ENCODE measurements at places on chromosomes 3 and 15.

DNA sequence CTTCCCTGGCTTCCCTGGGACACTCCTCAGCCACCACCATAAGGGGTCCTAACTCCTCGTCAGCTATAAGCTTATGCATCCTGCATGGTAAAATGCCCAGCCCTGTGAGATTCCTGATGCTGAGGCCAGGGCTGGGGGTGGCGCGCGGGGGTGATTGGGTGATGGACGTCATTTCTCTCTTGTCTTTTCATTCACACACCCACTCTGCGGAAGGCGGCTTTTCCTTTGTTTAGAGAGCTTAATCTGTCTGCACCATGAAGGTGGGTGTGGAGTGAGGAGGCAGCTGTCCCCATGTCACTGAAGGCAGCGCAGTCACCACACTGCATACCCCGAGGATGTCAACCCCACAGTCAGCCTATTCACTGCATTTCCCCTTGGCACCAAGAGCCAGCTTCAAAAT lies 110.0 kb upstream of the NSMCE3 start:
- no peak for DNase-seq

DNA sequence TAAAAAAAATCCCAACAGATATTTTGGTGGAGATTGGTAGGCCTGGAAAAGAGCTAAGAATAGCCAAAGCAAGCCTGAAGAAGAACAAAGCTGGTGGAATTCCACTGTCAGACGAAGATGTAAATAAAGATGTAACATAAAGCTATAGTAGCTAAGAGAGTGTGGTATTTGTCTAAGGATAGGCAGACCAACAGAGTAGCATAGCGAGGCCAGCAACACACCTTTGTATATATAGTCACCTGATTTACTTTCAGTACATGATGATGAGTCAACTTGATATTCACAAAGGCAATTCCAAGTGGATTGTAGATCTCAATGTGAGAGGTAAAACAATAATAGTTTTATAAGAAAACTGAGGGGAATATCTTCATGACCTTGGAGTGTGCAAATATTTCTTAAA lies 53.6 kb upstream of the SYN2 start:
- no peak for DNase-seq

GRCh38 chr3:10627884-10628572 lies 122.6 kb upstream of the ATP2B2 start:
- DNase-seq, result no peak

DNA sequence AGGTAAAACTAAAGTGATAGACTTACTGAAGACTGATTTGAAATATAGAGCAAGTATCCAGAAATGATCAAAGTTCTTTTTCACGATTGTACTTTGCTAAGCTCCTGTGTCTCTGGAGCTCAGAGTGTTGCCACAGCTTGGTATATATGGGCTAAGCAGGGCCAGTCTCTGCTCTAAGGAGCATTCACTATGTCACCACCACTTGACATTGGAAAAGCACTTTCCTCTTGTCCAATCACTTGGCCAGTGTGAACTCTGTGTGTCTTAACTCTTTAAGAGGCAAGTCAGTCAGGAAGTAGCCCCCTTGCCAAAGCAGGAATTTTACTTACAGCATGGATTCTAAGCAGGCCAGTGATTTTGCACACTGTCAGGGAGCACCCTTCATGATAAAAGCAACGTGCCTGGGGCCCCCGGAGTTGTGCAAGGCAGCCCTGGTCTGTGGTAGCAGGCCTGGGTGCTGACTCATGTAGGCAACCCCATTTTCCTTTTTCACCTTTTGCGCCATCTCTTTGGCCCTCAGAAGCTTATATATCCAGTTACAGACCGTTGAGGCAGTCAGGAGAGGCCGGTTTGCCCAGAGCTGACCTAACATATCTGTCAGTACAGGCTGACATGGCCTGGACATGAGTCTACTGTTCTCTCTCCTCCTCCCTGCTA lies 73.0 kb downstream of the HCN4 start:
- DNase-seq, result no peak

DNA sequence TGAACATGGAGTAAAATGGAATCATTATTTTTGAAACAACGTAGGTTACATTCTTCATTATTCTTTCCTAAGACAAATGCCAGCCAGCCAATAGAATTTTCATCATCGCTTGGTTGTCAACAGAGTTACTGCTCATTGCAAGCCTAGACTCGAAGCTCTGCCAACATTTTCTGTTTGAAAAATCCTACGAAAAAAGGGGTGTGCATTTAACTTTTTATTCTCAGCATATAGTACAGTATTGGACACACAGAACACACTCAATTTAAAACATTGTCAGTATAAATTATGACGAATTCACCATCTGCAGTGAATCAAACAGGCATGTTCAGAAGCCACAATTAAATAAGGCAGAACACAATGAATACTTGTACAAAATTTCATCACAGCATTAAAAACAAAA lies 232.1 kb downstream of the NR1D2 start:
- DNase-seq, result no peak

DNA sequence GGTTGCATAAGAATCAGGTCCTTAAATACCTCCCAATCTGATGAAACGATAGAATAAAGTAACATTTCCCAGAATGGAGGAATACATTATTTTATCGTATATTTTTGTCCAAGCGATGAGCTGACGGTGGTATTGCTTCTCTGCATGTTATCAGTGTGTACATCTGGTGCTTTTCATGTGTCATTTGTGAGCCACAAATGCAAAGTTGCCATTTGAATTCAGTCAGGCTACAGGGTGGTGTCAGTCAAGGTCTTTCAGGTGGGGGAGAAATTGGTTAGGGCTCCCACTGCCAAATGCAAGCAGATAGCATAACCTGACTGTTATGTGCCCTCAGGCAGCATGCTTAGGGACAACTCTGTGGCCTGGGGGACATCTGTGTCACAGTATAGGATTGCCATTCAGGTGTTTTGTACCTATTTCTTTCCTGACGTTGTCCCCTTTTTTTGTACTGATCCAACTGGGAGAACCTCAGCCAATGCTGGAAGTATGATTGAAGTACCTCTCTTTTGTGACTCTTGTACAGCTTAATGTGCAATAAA lies 26.5 kb upstream of the TIMP4 start:
- no peak for DNase-seq

DNA sequence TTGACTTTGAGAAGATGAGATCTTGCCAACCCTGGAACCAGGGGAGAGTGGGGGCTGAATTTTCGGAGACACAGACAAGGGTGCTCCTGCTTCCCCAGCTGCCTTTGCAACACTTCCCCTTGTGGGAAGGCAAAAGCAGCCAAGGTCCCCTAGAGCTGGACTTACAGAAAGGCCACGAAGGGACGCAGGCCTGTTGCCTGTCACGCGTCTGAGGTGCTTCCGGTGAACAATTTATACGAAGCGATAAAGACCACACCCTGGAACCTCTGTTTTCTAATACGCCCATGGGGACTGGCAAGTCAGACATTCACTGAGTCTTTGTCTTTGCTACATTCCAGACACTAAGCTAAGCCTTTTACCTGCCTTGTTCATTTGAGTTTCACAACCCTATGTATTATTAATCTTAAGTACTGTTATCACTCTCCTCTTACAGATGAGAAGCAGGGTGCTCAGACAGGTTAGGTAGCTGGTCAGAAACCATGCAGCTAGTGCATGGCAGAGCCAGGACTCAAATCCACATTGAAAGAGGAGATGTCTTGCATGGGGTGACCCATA lies 13.2 kb downstream of the MEGF11 start:
- DNase-seq, result no peak

DNA sequence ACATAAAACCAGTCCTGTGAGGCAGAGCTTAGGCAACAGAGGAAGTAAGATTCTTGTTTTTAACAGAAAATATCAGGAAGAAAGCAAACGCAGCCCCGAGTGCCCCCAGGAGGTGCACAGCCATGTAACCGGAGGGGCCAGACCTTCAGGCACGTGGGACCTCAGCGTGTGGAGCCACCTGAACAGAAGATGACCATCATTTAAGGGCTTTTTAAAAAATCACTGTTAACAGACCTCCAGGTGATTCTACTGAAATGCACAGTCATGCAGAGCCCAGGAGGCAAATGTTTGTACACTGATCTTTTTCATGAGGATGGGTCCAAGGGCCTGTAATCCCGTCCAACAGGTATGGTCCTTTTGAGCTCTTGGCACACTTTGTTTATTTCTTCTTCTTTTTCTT lies 38.8 kb downstream of the SPG21 start:
- no peak for DNase-seq

- DNase-seq, result no peak
Observed at GRCh38 chr3:79477242-79477641, 290.6 kb downstream of the ROBO1 start.

GRCh38 chr15:29937956-29938355 lies 115.7 kb upstream of the TJP1 start:
- no peak for DNase-seq

DNA sequence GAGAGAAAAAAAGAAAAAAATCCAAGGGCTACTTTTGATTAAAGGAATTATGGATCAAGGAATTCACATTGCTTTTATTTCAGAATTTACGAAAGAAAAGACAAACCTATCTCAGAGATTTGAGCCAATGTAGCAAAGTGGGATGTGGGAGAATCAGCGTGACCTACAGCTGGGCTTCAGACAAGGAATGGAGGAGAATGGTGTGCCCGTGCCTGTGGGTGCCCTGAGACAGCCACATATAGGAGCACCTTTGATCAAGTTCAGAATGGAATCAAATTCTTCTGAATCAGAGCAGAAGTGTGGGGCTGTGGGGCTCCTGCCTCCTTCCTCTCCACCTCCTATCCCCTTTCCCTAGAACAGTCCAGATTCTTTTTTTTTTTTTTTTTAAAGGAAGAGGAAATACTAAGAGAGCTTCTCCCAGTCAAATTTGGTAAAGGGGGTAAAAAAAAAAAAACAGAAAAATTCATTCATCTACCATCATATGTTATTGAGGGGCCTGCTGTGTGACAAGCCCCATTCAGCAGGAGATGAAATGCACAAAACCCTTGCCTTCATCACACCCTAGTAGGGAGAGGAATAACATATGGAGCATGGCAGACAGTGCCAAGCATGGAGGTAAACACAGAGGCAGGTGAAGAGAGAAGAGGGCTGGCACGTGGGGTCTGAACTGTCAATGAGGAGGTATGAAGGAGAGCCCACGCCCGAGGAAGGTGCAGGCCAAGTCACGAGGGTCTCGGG lies 25.0 kb upstream of the MUSTN1 start:
- DNase-seq, result no peak

DNA sequence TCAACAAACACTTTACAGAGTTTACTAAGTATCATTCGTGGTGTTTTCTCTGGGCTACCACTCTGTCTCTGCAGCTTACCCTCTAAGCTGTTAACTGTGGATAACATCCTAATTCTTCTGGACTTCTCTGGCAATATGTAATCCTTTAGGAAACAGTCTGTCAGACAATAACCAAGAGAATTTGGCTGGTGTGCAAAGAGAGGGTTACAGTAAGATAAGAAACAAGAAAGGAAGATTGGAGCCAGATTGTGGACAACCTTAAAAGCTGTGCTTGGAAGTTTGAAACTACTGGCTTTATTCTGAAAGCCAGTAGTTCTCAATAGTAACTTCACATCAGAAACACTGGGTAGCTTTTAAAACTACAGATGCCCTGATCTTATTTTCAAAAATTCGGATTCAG lies 778 bp downstream of the ARL6 start:
- DNase-seq, result no peak

DNA sequence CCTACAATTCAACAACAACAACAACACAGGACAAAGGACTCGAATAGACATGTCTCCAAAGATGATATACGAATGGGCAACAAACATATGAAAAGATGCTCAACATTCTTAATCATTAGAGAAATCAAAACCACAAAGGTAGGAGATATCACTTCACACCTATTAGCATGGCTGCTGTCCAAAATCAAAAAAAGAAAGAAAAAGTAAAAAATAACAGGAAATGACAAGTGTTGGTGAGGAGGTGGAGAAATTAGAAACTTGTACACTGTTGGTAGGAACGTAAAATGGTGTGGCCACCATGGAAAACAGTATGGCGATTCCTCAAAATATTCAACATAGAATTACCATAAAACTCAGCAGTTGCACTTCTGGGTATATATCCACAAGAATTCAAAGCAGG lies 312.3 kb upstream of the STT3B start:
- no peak for DNase-seq
